Epithelial cell of proximal tubule (primary cell): ENCODE measurements at places on chromosomes 5 and 9. TPM values are rescaled to one million over a fixed set of nuclear protein-coding genes. Genes with fewer than 3 reads are reported as not detected.

LHX2 gene
- not detected in 2 replicates for total RNA-seq

FGF1 gene
- total RNA-seq = 1.2 and 4.7 TPM in 2 replicates

DNM1 gene
- total RNA-seq = 2.6 and 16.7 TPM in 2 replicates

HRH2 gene
- total RNA-seq = 0.29 and 0.65 TPM in 2 replicates

GMCL2 gene
- not detected in 2 replicates for total RNA-seq

PCDHA9 gene
- total RNA-seq = not detected in 2 replicates

EIF4E1B gene
- not detected in 2 replicates for total RNA-seq

CAMK2A gene
- not detected in 2 replicates for total RNA-seq

CNTNAP3 gene
- total RNA-seq = 5.5 and 16.6 TPM in 2 replicates
